ENCODE measurements at places on chromosomes 13 and 19. TPM values are rescaled to one million over a fixed set of nuclear protein-coding genes. Genes with fewer than 3 reads are reported as not detected.

TRAPPC2B gene
- polyA plus RNA-seq = 11.0 TPM

PGLYRP1 gene
- polyA plus RNA-seq = not detected

CLEC17A gene
- polyA plus RNA-seq = not detected

CD79A gene
- polyA plus RNA-seq = 0.37 TPM

CLEC4M gene
- not detected for polyA plus RNA-seq

FSTL3 gene
- 83.2 TPM for polyA plus RNA-seq

LGALS7B gene
- not detected for polyA plus RNA-seq

FXYD7 gene
- 0.10 TPM for polyA plus RNA-seq

SLC10A2 gene
- not detected for polyA plus RNA-seq

IZUMO2 gene
- not detected for polyA plus RNA-seq

ZNF724 gene
- 1.0 TPM for polyA plus RNA-seq

CD209 gene
- not detected for polyA plus RNA-seq

SOX21 gene
- polyA plus RNA-seq = not detected

ZNF729 gene
- not detected for polyA plus RNA-seq

PRR22 gene
- polyA plus RNA-seq = 0.28 TPM
